ENCODE measurements at places on chromosomes 4 and X.

DNA sequence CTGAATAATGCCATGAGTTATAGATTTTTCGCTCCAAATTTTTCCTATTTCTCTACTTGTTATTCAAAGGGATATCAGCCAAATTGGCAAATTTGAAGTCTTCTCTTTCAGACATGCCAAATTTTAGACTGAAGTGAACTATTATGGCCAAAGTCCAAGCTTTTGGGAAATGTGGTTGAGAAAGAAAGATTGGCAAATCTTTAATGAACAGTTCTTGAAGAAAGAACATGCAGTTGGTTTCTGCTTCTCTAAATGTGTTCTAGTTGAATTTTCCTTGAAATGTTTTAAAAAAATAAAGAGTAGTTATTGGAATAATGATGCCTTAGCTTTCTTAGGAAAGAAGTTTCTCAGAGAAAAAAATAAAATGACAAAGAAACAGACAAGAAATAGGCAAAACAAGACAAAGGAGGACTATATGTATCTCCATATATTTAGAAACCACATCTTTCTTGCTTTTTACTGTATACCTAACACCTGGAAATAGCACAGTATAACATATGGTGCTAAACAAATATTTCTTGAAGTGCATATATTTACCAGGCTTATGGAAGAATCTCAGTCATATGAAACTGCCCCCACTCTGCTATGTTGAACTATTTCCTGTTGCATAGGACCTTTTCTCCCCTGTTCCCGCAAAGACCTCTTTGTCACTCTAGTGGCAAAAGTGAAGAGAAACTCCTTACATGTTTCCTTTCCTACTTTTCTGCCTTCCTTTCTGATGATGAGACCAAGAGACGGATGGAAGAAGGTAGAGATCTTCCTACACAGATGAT, 250.0 kb downstream of the ARHGAP24 start:
- DNase-seq: no peak

- no peak for DNase-seq
Measured at GRCh38 chr4:80186676-80187075, 10.6 kb upstream of the PRDM8 start.

DNA sequence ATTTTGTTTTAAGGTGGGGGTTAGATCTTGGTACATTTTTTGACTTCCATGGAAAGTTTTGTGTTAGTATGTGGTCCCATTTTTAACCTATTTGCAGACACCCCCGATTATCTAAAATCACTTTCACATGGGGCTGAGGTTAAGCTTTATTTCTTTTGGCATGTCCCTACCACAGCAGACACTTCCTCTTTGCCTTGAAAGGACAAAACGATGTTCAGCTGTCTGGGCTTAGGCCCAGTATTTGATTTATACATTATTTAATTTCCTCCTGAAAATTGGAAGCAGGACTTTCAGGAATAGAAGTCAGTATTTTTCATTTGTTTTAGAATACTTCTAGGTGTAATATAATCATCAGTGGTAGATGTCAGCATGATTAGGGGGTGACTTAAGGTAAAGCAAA, 112.4 kb upstream of the SPRY1 start:
- peak; percentile 63 for DNase-seq

DNA sequence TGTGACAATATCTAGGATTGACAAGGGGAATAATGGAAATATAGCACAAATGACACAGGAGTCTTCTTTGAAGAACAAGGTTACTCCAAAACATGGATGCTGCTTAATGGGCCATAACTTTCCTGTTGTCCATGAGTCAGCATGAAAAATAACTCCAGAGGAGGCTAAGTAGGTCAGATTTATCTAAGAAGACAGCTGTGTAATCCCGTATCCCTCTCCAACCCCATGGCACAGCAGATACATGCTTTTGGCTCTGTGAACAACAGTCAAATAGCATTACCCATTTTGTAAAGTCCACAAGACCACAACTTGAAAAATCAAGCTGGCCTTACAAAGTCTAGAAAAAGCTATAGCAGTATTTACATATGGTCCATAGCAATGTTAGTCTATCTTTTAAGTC, 2.1 kb upstream of the TMEM131L start:
- no peak for DNase-seq

- no peak for DNase-seq
Measured at GRCh38 chr4:159204566-159204965, 101.7 kb downstream of the RAPGEF2 start.

- no peak for DNase-seq
Measured at GRCh38 chrX:78950009-78950835, 5.0 kb downstream of the P2RY10 start.

DNA sequence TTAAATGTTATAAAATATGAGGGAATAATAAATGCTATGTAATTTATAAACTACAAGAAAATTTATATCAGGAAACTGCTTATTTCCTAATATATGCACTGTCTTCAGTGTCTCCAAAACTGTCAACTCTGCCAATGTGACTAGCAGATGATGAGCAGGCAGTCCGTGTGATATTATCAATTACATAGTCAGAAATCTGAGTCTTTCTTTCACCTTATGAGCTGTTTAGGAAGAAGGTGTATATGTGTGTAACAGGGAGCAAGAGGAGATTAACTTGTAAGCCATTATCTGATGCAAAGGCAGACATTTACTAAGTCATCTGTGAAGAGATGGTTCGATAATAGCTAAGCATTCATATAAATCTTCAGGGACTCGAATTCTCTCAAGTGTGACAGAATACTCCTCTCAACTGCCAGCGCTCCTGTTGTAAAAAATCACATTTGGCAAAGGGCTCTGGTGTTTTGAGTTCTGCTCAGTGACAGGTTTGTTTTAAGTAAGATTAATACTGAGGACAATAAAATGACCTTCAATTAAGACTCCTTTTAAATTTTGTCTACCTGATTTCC, 79.7 kb downstream of the SNCA start:
- no peak for DNase-seq

GRCh38 chrX:84216881-84217280, 28.9 kb upstream of the RPS6KA6 start:
- peak; percentile 27 for DNase-seq

DNA sequence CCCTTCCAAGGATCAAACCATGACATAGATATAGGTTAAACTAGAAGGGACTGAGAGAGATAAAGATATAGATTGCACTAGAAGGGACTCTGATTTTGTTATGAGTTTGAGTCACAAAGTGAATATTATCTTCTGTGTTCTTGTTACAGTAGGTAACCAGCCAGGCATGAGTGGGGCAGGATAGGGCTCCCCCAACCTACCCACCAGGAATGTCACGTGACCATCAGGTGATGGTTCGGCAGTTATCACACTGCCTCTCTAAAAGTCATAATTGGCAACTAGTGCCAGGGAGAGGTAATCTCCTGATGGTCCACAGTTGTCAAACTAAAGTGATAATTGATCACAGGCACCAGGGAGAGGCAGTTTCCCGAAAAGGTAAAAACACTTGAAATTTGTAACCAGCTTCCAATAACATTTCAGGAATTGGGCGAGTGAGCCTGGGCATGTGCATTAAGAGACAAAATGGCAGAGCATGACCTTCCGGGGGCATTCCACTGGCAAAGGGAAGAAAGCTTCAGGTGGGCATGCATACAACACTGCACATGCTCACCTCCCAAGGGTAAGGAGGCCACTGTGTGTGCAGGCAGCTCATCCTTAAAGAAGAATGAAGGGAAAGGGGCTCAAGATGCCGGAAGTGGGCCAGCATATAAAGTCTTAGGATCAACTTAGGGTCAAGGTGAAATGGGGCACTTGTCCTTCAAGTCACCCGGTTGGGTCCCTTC, 533.6 kb upstream of the HTR2C start:
- no peak for DNase-seq

- no peak for DNase-seq
Measured at GRCh38 chrX:48714573-48714972, 18.0 kb downstream of the SUV39H1 start.

DNA sequence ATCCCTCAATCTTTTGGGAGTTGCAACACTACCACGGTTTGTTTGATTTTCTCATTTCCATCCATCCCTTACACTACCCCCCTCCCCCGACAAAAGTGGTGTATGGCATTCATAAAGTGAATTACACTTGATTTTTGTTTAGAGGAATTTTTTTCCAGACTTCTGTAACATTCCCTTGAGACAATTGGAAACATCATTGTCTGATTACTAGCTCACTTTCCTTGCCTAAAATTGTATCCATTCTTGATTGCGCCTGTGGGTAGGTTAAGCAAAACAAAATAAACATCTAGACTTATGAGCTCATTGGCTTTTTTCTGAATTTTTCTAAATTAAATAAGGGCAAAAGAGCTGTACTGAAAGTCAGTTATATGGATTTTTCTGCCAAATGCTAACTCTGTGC, 3.5 kb downstream of the GPC3 start:
- no peak for DNase-seq

DNA sequence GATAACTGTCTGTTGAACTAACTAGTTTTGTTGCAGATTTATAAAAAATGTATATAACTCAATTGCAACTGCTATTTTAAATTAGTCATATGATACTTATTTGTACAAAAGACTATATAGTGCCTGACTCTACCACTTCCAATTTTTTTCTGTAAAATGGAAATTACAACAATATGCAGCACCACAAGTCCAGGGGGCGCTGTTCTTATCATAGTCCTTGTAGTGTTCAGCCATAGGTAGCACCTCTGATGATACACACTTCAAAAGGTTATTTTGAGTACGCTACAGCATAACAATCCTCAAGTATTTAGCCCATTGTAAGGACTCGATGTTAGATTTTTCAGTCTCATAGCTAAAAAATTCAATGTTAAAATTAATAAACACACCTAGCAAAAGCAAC, 174.9 kb downstream of the CORIN start:
- no peak for DNase-seq

DNA sequence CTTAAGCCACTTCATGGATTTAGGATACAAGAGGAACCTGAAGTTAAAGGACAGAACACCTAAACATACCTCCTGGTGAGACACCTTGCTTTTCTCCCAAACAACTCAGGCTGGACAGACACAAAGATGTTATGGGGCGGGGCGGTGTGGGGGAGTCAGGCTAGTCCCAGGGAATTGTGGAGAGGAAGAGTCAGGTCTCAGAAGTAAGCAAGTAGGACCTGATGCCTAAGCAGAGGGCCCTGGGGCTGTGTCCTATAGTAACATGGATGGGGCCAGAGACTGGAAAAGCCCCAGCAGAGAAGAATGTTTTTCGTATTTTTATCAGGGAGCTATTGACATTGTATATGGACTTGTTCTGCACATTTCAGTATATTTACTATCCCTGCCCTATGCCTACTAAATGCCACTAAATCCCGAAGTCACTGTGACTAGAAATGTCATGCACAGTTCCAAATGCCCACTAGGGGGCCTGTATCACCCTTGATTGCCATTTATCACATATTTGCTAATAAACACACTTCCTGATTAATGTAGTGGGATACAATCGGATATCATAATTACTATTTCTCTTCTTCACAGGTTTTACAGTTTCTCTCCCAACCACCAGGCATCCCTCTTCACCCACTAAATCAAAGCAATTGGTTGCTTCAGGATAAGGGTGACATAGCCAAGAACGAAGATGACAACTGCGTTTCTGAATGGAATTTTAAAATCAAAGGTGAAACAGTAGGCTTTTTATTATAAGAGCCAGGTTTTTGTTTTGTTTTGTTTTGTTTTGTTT, 23.8 kb upstream of the ARHGAP10 start:
- DNase-seq: no peak

DNA sequence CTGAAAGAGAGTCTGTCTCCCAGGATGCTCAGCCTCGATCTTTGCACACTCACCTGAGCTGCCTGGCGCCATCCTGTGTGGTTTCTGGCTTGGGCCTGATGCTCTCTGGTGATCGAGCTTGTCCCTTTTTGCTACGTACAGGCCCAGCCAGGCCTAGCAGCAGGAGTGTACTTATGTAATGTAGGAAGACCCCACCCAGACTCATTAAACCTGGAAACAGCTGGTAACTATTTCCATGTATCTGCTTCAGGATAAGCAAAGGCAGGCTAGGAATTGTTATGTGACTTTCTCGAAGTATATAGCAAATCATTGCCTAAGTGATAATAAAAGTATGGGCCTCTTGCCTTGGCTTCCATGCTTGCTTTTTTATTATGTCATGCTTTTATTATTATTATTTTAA, 18.6 kb upstream of the ARSJ start:
- no peak for DNase-seq

- DNase-seq: no peak
Measured at GRCh38 chrX:42248226-42248625, 324.9 kb upstream of the CASK start.

- DNase-seq: peak; percentile 12
Measured at GRCh38 chr4:41319553-41319952, 62.8 kb downstream of the UCHL1 start.

DNA sequence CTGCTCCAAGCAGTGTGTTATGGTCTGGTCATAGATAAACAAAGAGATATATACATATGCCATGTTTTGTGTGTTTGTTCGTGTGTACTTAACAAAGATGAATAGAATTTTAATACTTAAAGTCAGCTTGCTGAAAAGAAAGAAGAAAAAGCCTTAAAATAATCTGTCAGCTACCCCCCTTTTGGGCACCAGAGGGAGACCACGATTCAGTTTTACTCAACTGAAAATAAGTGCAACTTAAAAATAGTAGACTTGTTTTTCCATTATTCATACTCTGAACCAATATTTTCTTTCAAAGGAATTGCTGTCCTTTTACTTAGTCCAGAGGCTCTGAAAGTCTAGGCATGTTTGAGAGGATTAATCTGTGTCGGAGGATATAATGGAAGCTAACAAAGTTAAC, 181.7 kb upstream of the AGTR2 start:
- no peak for DNase-seq

DNA sequence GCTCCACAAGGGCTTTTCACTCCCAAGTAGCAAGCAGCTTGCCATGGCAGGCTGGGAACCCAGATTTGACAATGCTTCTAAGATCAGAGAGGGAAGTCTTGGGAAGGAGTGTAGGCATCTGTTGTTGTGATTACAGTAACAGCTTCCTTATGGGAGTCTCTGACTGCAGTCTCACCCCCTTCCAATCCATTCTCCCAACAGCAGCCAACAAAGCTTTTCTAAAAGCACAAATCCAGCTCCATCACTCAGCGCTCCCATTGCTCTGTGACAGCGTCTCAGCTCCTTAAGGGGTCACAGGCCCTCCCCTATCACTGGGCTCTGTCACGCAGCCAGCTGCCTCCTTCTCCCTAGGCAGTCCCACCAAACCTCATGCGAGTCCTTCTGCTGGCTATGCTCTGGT, 7.1 kb downstream of the IGFBP7 start:
- DNase-seq: no peak

DNA sequence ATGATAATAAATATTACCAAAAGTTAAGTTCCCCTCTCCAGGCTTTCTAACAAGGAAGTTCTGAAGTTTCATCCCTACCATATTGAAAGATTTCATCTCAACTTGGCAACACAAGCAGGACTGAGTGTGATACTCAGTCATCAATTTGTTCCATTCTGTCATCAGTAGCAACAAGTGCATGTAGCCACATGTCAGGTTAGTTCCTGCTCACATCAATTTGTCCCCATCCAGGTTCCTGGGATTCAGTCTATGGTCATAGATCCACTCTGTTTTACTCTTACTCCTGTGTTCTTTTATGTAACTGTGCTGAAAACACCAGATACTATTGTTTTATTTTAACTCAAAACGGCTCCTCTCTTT, 22.2 kb downstream of the SMPX start:
- peak; percentile 61 for DNase-seq

GRCh38 chr4:37685161-37685822, 884 bp downstream of the RELL1 start:
- DNase-seq: peak; percentile 46
